CD4-positive, alpha-beta T cell treated with Interleukin-21 for 1 hour (primary cell): ENCODE measurements at places on chromosomes 2 and 18.

- no peak for DNase-seq
Measured at GRCh38 chr2:212311807-212312404, 226.7 kb downstream of the ERBB4 start.

GRCh38 chr2:167478196-167478595, 589.9 kb downstream of the XIRP2 start:
- DNase-seq = no peak

DNA sequence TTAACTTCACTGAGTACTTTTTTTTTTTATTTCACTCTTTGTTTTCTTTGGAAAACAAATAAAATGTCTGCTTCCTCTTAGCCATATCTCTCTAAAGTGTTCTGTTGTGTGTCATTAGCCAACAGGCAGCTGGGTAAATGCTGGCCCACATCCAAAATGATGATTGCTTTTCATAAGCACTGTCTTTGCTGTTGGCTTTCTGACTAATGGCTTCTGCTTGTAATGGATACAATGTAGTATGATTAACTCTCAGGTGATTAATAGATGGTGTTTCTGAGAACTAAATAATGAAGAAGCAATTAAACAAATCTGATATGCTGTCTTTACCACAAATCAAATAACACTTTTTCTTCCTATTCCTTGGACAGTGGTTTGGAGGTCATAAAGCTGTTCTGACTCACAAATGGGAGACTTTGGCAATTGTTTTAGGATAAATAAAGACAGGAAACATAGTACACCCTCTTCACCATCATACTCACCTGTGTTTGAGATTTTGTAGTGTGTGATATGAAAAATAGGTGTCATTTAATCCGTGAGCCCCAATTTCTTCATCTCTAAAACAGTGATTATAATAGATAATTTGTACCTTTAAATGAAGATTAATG, 888.4 kb downstream of the TSN start:
- DNase-seq = no peak

GRCh38 chr2:105544591-105545377, 145.9 kb upstream of the FHL2 start:
- no peak for DNase-seq

DNA sequence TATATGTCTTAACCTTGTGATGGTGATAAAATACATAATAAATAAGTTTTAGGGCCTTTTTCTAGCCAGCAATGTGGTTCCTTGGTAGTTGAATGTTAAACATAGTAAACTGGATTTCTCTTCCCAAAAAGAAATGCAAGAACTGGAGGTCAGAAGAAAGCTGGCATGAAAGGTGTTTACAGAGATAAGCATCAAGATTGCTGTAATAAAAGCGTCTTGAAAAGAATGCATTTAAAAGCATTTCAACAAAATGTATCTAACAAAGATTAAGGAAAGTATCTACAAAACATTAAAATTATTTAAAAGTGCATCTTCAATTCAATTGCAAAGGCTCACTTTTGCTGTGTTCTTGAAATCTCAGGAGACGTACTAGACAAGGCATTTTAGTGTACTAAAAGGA, 419.0 kb downstream of the ERBB4 start:
- DNase-seq = no peak

DNA sequence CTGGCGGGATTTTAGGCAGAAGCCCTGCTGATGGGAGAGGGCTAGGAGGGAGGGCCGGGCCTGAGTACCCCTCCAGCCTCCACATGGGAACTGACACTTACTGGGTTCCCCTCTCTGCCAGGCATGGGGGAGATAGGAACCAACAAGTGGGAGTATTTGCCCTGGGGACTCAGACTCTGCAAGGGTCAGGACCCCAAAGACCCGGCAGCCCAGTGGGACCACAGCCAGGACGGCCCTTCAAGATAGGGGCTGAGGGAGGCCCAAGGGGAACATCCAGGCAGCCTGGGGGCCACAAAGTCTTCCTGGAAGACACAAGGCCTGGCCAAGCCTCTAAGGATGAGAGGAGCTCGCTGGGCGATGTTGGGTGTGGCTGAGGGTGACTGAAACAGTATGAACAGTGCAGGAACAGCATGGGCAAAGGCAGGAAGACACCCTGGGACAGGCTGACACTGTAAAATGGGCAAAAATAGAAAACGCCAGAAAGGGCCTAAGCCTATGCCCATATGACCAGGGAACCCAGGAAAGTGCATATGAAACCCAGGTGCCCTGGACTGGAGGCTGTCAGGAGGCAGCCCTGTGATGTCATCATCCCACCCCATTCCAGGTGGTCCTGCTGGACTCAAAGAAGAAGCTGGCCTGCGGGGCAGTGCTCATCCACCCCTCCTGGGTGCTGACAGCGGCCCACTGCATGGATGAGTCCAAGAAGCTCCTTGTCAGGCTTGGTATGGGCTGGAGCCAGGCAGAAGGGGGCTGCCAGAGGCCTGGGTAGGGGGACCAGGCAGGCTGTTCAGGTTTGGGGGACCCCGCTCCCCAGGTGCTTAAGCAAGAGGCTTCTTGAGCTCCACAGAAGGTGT, 8.5 kb downstream of the PROC start:
- DNase-seq = no peak

DNA sequence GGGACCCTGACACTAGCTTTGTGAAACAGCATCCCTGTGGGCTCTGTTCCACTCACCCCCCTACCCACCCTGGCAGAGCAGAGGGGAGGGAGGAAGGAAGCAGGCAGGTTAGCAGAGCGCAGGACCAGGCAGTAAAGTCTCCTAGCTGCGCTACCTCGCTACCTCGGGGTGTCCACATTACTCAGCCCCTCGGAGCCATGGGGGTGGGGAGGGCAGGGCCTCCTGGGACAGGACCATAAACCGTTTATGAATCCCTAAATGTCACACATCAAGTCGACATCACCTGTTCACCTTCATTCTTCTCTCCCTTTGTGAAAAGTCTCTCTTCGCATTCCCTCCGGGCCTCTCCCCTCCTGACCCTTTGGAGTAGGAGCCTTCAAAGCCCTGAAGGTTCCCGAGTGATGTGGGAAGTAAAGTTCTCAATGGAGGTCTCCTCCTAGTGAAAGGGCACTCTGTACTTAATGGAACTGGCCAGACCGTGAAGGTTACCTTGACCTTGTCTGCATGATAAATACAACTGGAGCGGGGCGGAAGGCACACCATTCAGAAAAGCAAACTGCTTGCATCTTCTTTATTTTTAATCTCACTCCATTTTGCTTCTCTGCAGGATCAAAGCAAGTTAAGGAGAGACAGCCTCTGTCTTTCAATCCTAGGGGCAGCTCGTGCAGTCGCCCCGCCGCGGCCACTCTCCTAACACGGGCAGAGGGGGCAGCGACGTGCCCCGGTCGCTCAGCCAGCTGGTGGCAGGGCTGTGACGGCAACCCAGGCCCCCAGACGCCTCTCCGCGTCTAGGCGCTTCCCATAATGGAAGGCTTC, 23.7 kb upstream of the SMAD7 start:
- DNase-seq = no peak
